Right ventricle myocardium inferior (tissue), 1 donor: ENCODE measurements at places on chromosomes 16 and 17. TPM values are rescaled to one million over a fixed set of nuclear protein-coding genes. Genes with fewer than 3 reads are reported as not detected.

The FA2H gene
- total RNA-seq = 0.32 TPM

The KRTAP4-5 gene
- total RNA-seq = not detected

The GRAPL gene
- total RNA-seq = 1.2 TPM

The ABCA9 gene
- 32.7 TPM for total RNA-seq

The TAT gene
- total RNA-seq = not detected

The ZSCAN10 gene
- not detected for total RNA-seq
